ENCODE measurements at places on chromosomes 2 and 18.

- no peak for DNase-seq
Measured at GRCh38 chr2:43701111-43701510, 24.9 kb upstream of the C1GALT1C1L start.

DNA sequence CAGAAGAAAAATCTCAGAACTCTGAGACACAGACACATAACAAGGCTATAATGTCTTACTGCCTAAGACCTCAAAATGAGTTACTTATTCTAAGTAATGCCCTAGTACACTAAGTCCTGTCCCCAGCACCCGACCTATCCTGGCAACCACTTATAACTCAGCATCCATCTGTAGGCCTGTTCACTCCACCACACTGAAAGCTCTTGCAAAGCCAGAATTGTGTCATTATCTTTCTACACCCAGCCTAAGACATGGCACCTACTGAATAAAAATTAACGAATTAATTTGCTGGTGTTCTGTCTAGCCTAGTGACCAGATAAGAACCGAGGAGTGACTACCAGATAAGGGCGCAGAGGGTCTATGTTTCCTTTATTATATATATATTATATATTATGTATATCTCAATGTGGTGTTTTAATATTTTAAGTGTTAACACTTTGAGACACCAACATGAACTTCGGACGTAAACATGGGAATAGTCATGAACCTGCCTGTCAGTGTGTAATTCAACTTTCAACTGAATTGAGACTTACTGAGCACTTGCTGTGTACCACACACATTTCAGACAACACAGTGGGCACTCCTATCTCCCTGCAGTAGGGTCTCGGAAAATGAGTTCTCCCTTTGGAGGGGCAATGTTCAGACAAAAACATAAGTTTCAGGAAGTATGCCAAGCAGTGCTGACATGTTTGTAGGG is 27.7 kb downstream of the TMEM131 start:
- DNase-seq = no peak

DNA sequence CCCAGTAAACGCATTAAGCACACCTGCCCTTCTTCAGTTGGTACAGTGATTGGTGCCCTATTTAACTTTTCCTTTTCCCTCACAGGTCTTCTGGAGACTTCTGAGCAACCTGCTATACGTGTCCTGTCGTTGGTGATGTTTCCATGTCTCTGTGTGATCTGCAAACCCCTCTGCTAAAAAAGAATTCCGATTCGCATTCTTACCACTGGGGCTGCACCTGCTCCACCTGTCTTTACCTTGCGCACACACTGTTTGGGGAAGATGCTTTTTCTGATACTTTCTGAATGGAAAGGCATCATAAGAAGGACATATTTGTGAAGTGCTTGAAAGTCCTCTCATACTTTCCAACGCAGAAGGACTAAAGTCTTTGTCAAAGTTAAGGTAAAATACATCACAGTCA is 323.9 kb upstream of the SOX11 start:
- no peak for DNase-seq

DNA sequence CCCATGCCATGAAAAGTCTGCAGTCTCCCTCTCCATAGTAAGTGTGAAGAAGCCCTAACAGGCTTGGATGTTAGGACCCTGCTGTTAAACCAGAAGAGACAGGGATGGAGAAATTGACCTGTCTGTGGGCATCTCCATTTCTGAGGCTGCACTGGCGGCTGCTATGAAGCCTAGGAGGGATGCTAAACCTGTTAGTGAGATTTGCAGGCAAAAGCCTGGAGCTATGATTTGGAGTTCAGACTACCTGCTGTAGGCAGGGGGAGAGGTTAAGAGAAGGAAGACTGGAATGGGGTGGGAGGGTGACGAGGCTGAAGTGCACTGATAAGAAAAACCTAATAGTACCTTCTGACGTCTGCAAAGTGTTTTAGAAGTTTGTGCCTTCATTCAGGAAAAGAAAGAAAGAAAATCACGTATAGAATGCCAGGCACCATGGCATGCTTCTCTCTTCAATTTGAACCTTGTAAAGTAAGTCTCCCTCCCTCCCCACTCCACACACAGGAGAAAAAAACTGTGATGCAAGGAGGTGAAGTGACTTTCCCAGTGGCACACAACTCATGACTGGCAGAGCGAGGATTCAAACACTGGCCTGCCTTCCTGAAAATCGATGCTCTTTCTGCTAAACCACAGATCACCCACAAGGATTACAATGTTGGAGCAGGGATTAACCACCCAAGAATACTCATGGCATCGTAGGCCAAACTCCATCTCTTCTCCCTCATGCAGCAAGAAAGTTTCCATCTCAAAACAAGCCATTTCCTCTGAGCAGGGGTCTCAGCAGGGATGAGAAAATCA is 98.5 kb upstream of the PKDCC start:
- no peak for DNase-seq

DNA sequence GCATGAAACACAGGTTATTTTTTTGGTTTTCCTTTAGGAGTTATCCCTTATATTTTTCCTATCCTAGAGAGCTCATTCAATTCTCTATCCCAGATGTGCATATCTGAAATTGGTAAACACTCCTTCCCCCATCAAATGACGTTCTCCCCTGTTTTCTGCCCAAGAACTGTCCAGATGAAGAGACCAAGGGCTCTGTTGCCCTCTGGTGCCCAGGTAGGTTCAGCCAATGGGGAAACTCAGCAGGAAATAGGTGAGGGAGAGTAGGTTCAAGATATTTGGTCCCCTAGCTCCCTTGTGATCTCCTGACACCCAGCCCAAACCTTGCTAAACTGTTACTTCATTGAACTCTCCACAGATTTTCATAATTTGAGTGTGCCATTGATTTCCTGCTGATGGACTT is 14.1 kb upstream of the INO80C start:
- DNase-seq = no peak

- no peak for DNase-seq
Measured at GRCh38 chr2:60535685-60536312, 17.7 kb downstream of the BCL11A start.

- DNase-seq = no peak
Measured at GRCh38 chr2:147108548-147108947, 736.3 kb upstream of the ACVR2A start.

GRCh38 chr2:218357236-218358177 is 850 bp downstream of the CATIP start:
- DNase-seq = no peak

DNA sequence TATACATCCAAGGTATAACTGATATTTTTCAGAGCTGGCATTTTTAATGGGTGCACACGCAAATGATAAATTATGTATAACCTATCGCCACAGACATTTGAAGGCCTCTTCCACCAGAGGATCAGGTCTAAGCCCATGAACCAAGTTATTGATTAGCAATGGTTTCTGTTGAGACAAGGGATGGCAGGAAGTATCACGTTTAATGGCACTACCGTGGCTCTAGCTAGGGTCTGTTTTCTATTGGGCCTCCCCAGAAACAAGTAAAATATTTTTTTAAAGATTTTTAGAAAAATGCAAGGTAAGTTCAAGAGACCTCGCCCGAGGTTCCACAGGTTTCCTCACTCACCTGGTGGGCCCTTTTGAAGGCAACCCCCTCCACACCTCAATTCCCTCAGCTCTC is 667 bp downstream of the GFPT1 start:
- no peak for DNase-seq

GRCh38 chr2:26274058-26274613 is 29.4 kb downstream of the HADHB start:
- DNase-seq = no peak

GRCh38 chr18:51070545-51070944 is 40.5 kb downstream of the SMAD4 start:
- DNase-seq = no peak

GRCh38 chr2:160457588-160457987 is 36.0 kb downstream of the RBMS1 start:
- no peak for DNase-seq

GRCh38 chr2:170204298-170204951 is 26.5 kb downstream of the MYO3B start:
- DNase-seq = no peak

DNA sequence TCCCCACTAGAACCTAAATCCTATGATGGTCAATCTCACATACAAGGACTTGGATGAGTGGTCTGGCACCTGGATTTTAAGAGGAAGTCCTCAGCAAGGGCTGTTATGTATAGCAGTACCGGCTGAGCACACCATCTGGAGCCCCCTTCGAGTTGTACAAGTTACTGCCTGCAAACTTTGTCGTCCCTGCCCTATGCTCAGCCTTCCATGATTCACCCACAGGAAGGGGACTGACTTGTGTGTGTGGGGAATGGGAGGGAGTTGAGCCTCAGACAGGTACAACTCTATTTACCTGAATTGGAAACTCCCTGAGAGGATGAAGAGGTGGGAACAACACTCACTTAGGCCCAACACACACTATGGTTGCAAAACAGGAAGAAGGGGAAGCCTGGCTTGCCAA is 186.6 kb downstream of the MYO5B start:
- no peak for DNase-seq

DNA sequence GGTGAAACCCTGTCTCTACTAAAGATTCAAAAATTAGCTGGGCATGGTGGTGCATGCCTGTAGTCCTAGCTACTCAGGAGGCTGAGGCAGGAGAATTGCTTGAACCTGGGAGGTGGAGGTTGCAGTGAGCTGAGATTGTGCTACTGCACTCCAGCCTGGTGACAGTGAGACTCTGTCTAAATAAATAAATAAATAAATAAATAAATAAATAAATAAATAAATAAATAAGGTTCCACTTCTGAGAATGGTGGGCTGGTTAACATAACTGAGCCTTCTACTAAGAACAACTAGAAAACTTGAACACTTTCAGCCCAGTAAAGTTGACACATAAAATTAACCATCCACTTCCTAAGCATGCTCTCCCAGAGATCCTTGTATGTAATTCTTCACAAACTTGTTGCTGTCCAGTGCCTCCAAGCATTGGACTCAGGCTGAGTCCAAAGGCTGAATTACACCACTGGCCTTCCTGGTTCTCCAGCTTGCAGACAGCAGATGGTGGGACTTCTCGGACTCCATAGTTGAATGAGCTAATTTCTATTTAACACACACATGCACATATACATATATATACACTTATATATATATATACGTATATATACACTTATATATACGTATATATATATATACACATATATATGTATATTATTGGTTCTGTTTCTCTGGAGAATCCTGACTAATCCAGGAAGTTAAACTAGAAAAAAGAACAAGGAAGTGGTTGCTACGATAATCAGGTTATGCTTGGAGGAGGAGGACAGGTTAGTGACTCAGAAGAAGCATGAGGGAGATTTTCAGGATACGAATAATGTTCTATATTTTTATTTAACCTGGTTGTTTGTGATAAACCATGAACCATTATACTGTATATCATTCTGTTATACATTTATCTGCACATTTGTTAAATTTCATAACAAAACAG is 348.8 kb downstream of the METTL4 start:
- DNase-seq = no peak

DNA sequence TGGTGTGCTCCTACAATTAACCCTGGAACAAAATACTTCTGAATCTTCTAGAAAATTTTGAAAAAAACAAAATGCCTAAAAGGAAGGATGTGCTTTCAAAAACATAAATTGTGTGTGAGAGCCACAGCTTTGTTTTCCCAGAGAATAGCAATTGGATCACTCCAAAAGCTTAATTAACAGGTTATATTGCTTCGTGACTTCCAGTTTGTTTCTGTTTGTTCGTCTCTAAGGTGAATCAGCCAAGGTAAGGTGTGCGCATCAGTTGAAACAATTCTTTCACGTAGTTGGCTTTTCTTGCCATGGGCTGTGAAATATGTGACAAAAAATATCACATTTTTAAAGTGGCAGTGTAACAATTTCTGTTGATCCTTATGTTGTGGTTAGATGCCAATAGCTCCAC is 90.3 kb upstream of the BARD1 start:
- DNase-seq = no peak

DNA sequence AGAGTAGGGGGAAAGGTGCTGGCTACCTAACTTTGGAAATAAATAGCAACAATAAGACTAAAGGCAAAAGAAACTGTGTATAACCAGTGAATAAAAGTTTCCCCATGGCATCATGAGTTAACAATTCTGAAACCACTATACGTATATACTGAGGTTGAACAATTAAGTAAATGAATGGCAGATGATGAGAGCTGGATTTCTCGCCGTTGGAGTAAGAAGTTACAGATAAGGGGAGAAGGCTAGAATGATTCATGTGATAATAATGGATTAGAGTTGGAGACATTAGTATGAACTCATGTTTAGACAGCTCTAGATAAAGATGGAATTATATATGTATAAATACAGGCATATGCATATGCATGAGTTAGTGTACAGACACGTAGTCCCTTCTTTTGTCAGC is 152.7 kb downstream of the UBR3 start:
- DNase-seq = no peak

DNA sequence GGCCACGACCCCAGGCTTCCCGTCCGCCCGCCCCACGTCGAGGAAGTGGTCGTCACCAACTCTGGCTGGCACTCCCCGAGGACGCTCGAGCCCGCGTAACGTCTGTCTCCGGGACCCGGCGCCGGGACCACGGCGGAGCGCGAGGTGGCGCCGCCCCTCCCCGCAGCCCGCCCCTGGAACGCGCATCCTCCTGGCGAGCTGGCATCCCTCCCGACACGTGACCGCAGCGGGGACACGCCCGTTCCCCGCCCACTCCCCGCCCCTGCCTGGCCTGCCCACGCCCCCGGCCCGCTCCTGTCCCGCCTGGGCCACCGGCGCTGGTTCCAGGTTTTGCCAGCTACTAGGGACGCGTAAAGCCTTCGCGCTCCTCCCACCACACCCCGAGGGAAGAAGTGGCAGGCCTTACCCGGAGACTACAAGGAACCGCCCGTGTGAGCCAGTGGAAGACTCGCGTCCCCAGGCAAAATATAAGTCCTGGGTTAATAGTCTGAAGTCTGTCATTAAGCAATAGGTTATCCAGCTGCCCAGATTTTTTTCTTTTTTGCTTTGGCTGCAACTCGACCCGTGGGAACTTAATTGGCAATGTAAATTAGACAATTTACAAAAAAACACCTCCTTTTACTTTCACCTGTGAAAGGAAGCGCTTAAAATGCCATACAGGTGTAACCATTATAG is at the start of gene OSBPL1A:
TSS of gene OSBPL1A (minus strand) at position 131 of the 675 bp plus-strand sequence. CDS start 20,291 bp downstream, outside the sequence.
- DNase-seq = peak; percentile 28

DNA sequence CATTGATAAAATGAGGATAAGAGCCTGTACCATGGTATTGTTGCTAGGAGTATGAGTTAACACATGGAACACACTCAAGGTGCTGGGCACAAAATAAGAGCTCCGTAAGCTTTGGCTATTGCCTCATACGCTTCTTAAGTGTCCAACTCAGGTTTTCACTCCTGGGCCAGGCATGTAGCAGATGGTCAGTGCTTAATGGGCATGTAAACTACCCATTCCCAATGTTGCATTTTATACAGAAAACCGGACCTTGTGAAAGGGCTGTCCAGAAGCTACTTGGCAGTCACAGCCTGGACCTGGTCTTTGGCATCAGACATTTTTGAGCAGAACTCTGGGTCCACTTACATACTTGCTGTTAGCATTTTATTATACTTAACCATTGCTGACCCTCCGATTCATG is 26.9 kb downstream of the MGAT5 start:
- no peak for DNase-seq

DNA sequence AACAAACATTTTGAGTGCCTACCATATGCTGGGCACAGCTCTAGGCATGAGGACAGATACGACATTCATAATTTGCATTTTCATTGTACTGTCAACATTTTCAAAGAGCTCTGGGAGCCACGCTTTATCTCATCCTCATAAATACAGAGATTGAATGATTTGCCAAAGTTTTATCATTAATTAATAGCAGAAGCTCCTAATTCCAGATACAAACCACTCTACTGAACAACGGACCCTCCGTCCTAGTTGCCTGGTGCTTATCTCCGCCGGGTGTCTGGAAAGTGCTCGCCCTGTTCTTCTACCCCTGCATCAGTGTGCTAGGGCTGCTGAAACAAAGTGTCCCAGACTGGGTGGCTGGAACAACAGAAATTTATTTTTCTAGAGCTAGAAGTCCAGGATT is 23.8 kb downstream of the SERTAD2 start:
- DNase-seq = no peak

All from cortex of kidney (tissue), 1 donor.